Calu3 (cell line): ENCODE measurements at places on chromosomes 4 and X. TPM values are rescaled to one million over a fixed set of nuclear protein-coding genes. Genes with fewer than 3 reads are reported as not detected.

DNA sequence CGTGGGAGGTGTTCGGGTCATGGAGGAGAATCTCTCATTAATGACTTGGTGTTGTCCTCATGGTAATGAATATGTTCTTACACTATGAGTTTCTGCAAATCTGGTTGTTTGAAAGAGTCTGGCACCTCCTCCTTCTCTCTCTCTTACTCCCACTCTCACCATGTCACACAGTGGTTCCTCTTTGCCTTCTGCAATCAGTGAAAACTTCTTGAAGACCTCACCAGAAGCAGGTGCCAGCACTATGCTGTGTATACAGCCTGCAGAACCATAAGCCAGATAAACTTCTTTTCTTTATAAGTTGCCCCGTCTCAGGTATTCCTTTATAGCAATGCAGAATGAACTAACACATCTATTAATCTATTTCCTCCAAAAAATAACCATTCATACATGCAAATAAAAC, 275.0 kb downstream of the ANTXR2 start:
- DNase-seq = no peak

CENPI gene
- total RNA-seq = 26.1 and 28.1 TPM in 2 replicates

DNA sequence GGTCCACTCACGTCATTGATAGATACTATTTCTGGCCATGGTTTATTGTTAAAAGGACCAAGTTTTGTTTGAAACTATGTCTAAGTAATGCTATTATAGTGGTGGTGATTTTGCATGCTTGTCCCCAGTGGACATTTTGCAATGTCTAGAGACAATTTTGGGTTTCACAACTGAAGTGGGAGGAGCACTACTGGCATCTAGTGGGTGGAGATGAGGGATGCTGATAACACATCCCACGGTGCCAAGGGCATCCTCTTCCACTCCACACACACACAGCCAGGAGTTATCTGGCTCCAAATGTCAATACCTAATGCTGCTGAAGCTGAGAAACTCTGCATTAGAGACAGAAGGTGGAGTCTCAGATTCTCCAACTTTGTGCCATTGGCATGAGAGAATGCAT, 131.2 kb downstream of the FRMPD4 start:
- no peak for DNase-seq

PPARGC1A gene
- total RNA-seq = 5.4 and 7.6 TPM in 2 replicates

GRCh38 chrX:114127005-114127404, 456.9 kb upstream of the HTR2C start:
- no peak for DNase-seq

INTU gene
- total RNA-seq = 4.6 and 4.8 TPM in 2 replicates

DNA sequence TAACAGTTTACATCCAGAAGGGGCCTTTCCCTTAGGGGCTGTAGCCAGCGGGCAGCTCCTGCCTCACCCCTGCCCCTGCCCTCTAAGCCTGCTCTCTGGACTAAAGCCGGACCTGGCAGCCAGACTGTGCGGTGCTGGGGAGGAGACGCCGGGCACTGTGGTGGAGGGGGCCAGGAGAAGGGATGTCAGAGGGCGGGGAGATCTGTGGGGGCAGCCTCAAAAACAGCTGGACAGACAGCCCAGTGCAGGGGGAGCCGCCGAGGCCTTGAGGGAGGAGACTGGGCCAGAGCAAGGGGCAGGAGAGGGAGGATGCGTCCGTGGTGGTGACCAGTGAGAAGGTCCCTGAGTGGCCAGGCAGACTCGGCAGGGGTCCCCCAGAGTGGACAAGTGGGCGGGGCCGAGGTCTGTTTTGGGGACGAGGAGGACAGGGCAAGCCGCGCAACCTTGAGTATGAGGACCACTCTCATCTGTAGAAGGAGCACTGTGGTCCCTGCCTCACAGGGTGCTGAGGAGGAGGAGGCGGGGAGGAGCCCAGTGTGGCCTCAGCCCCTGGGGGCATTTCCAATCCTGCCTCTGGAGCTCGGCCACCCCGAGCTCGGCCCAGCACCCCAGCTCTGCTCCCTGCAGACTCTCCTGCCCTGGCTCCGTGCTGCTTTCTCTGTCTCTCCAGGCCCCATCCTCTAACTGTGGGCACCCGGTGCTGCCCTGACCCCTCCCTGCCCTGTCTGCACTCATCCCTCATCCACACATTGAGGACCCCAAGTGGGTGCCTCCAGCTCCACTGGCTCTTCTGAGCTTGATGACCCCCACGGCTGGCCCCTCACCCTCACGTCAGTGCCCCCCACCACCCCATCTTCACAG, 59.2 kb upstream of the NKX1-1 start:
- no peak for DNase-seq

GRCh38 chr4:57194068-57194611, 84.0 kb upstream of the IGFBP7 start:
- no peak for DNase-seq

MAGEB17 gene
- total RNA-seq = not detected in 2 replicates

TMEM154 gene
- total RNA-seq = 23.3 and 26.4 TPM in 2 replicates

C1GALT1C1 gene
- 25.0 and 26.8 TPM in 2 replicates for total RNA-seq

GRCh38 chr4:184287697-184288255, 70.1 kb upstream of the ENPP6 start:
- peak; percentile 66 for DNase-seq

GRCh38 chr4:171157462-171158082, 655.6 kb upstream of the GALNTL6 start:
- DNase-seq = no peak
